ENCODE measurements at places on chromosomes 16 and 17.

GRCh38 chr17:66941249-66941648 lies 23.3 kb upstream of the CACNG4 start:
- DNase-seq: no peak

DNA sequence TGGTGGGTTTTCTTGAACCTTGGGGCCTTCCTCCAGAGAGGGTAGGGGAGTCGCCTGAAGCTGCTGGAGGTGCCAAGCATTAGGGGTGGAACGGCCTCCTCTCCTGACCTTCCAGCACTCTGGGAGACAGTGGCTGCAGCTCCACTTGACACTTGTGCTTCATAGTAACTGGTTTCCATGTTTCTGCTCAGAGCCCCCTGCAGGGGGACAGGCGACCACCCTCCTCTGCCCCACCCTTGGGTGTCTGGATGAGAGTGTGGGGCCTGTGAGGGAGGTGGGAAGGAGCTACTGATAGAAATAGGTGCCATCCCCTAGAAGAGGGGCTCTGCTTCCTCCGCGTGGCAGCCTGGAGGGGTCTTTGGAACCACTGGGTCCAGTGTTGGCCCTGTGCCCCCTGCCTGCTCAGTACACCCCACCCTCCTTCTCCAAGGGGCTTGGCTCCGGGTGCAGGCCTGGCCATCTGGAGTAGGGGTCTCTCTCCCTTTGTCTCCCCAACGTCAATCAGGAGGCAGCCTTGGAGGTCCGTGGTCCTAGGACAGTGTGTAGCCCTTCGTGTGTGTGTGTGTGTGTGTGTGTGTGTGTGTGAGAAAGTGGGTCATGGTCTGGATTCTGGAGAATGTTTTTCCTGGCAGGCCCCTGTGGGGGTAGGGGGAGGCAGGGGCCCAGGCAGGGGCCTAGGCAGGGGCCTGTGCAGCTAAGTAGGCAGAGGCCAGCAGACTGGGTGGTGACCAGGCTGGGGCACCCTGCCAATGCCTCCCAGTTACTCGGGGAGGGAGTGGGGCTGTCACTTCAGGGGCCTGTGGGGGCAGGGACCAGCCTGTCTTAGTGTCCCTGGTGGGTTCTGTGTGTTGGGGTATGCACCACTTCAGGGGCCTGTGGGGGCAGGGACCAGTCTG lies 4.9 kb downstream of the LASP1 start:
- no peak for DNase-seq

DNA sequence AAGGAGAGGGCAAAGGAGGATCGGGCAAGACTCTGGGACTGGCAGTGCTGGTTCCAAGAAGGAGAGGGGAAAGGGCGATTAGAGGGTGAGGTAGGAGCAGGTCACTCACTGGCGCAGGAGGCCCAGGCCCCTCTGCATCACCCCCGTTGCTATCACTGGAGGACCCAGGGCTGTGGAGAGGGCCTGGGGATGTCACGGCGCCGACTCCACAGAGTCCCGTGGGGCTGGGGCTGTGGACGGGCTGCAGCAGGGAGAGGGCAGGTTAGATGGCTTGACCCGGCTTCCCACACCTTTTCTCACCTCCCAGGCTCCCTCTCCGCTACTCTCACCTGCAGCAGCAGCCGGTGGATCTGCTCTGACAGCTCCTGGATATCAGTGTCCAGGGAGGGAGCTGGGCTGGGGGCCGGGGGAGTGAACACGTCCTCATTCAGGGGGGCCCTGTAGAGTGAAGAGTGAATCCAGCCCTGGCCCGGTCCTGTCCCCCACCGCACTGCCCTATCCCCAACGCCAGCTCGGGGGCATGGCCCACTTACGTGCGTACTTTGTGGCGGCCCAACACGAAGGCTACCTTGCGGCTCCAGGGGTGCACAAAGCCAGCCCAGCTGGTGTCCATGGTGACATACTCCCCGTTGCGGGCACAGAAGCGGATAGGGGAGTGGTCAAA lies 4.9 kb downstream of the PER1 start:
- DNase-seq: no peak

DNA sequence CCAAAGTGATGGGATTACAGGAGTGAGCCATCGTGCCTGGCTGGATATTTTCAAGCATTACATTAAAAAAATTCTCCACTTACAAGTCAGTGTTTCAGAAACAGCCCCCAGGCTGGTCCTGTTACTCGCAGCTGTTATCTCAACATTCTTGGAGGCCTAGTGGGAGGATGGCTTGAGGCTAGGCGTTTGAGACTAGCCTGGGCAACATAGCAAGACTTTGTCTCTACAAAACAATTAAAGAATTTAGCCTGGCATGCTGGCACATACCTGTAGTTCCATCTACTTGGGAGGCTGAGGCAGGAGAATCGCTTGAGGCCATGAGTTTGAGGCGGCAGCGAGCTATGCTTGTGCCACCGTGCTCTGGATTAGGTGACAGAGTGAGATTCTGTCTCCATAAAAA lies 26.5 kb upstream of the SPNS3 start:
- DNase-seq: no peak

DNA sequence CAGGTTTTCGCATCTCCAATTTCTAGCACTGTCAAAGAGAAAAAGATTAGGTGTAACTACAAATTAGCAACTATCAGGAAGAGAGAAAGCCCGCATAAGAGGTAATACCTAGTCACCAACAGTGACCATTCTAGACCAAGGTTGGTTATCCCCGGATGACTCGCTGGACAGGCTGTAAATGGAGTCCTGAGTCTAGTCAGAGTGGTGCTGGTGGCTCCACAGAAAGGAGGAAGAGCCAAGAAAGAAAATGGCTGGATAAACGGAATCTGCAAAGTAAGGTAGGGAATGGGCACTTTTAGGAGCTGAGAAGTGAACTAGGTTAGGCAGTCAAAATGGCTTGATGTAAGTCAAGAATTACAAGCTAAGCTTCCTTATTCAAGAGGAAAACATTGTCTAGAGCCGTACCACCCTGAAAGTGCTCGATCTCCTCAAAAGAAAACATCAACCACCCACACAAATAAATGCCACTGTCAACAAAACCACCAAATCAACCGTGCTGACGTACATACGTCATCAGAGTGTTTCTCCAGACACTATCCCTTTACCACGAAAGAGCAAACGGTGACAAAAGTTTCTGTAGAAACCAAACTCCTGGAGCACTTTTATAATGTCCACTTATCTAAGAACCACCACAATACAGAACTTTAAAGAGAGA lies 2.2 kb downstream of the GSPT1 start:
- no peak for DNase-seq

- no peak for DNase-seq
These were observed 67.6 kb downstream of the ASIC2 start for GRCh38 chr17:33225509-33225908.

DNA sequence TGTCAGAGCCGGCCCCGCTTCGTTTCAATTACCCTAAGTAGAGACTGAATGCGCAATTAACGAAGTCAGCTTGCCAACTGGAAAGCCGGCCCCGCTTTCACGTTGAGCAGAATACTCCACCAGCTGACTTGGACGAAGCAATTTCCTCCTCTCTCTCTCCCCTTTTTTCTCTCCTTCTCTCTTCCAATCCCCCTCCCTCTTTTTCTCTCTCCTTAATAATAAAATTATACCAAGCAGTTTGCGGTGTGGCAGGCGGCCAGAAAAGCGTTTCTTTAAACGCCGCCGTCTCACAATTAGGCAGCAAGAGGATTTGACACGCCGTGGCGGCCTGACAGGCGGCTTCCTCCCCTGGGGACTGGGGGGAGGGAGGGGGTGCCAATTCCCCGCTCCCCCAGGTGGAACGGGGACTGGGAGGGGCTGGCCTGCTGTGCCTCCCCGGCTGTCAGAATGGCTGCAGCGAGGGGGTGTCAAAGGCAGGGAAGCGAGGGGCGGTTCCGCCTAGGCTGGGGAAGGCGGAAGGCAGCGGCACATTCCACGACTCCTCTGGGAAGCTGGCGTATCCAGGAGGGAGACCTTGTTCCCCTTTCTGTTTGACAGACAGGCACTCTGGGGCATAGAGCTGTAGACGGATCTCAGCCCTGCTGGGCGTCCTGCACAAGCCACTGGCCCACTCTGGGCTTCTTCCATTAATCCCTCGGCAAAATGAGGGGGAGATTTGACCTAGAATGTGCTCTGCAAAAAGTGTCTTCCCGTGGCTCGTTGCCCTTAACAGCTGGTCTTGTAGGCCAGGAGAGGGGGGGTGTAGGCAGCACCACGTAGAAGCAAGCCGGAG lies 52.7 kb downstream of the SREBF1 start:
- DNase-seq: peak; percentile 95

DNA sequence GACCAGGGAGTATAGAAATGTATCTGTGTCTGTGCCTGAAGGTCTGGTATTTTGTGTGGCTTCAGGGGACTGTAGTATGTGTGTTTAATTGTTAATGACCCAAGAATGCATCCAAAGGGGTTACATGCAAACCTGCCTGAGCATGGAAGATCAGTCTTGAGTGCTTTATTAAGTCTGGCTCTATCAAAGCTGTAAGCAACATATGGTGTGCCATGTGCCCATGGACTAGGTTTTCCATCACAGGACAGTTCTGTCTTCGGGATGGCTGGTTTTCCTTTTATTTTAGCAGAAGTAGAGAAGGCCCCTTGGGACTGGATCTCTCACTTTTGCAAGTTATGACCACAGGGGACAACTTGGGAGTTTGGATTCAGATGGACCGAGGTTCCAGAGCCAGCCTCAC lies 18.2 kb downstream of the RBFOX1 start:
- no peak for DNase-seq

DNA sequence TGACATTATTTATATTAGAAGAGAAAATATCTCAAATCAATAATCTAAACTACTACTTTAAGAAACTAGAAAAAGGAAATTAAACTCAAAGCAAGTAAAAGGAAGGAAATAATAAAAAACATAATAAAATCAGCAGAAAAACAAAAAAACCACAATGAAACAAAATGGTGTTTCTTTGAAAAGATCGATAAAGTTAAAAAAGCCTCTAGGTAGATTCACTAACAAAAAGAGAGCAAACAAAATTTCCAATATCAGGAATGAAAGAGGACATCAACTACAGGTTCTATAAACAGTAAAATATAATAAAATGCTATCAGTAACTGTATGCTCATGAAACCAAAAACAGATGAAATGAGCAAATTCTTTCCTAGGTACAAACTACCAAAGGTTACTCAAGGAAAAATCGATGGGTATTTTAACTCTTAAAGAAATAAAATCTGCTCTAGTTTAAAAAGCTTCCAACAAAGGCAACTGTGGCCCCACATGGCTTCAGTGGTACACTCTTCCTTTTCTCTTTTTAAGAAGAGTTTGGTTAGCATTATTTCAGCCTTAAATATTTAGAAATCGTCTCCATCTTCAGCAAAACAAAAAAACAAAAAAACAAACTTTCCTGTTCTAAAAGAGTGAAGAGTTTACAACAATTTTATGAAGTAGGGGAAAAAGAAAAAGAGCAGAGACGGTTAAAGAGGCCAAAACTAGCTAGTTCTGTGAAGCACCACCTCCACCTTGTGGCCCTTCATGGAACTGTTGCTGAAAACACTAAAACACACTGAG lies 102.2 kb downstream of the TRIM37 start:
- peak; percentile 42 for DNase-seq

- no peak for DNase-seq
These were observed 515.3 kb downstream of the GRIN2A start for GRCh38 chr16:9666834-9667480.

DNA sequence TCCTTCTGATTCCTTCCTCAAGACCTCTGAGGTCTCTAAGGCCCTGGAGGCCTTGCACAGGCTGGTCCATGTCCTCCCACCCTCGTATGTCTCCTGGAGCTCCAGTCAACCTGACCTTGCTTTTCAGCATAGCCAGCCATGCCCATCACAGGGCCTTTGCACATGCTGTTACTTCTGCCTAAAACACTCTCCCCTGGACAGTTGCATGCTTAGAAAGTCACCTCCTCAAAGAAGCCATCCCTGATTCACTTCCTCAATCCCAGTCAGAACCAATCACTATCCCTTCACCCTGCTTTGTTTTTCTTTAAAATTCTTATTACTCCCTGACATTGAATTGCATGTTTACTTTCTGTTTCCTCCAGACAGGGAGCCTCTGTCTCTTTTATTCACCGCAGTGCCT lies 322.1 kb upstream of the CCL2 start:
- no peak for DNase-seq
